ENCODE measurements at places on chromosomes 4 and X.
A peak's percentile ranks its signal among the peaks of the same experiment; 100 is the strongest.

- DNase-seq: no peak
Observed at GRCh38 chr4:157271166-157271869, 50.8 kb downstream of the GRIA2 start.

DNA sequence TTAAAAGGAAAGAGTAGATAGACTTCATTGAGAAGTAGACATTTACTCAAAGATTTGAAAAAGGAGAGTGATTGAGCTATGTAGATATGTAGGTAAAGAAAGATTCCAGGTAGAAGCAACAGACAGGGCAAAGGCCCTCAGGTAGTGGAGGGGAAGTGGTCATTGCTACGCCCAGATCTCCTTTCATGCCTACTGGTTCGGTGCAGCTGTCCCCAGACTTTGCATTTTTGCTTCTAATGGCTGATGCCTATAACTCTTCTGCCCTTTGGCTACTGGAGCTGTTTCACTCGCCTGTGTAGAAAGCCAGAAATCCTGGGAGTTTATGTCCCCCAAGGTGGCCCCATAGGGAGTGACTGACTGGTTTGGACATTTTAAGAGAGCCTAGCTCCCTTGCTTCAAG, 16.9 kb upstream of the ARMCX2 start:
- DNase-seq: no peak

GRCh38 chr4:8225706-8226443, 26.8 kb downstream of the SH3TC1 start:
- no peak for DNase-seq

- no peak for DNase-seq
Observed at GRCh38 chr4:71772592-71772991, 11.3 kb downstream of the GC start.

- no peak for DNase-seq
Observed at GRCh38 chrX:70826715-70827114, 81.8 kb downstream of the TEX11 start.

DNA sequence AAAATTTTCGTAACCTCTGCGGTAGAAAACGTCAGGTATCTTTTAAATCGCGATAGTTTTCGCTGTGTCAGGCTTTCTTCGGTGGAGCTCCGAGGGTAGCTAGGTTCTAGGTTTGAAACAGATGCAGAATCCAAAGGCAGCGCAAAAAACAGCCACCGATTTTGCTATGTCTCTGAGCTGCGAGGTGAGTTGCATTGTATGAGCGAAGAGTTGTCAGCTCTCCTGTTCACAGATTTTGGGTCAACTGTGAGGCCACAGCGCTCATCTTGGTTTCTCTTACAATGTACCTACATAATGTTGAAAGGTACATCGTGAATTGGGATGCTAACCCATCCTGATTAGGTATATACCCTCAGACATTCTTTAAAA, 486 bp downstream of the CLCN3 start:
- DNase-seq: peak; percentile 27

GRCh38 chr4:131509521-131509920, 1639.6 kb upstream of the PCDH10 start:
- DNase-seq: no peak

- no peak for DNase-seq
Observed at GRCh38 chr4:25955705-25956104, 41.7 kb downstream of the SMIM20 start.

GRCh38 chr4:82461710-82462109, 31.3 kb downstream of the ENOPH1 start:
- DNase-seq: no peak

- DNase-seq: no peak
Observed at GRCh38 chr4:81833576-81833975, 361.9 kb upstream of the RASGEF1B start.

DNA sequence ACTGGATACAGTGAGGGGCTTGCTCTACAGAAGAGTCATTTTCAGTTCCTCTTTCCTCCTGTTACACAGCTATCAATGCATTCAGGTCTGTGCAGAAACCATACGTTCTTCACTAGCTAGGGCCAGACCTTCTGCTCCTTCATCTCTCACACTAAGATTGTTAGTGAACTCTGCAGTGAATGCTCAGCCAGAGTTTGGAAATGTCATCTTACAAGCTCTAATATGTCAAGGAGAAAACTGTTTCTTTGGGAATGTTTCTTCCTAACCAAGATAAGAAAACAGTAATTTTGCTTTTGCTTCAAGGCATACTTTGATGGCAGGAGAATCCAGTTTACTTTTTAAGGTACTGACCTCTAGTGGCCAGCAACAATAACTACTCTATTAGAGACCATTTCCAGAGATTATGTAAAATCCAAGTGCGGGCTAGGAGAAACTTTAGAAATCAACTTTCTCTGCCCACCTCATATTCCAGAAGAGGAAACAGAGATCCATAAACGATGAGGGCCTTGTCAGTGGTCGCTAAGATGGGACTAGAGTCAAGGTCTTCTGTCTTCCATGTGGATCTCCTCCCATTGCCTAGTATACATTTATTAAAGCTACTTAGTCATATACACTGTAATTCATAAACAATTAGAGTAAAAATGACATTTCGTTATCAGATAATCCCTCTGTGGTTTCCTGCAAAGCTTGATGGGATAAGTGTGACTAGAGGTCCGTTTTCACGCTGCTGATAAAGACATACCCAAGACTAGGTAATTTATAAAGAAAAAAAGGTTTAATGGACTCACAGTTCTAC, 12.1 kb upstream of the CC2D2A start:
- DNase-seq: no peak

DNA sequence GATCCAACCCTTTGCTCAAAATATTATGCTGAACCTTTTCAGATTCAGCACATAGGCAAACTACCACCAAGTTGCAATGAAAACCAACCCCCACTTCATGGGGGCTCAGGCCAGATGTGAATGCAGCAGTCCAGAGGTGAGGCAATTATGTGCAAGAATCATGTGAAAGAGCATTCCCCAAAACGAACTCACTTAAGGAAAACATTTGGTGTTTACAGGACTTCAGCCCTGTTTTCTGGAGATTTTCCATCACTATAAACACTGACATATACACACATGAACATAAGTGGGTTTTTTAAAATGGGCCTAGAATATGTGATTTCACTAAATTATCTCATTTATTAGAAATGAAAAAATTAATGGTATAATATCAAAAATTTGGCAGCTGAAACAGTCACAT, 31.5 kb downstream of the BMP3 start:
- no peak for DNase-seq

- no peak for DNase-seq
Observed at GRCh38 chr4:89305712-89306437, 1.7 kb downstream of the GPRIN3 start.

DNA sequence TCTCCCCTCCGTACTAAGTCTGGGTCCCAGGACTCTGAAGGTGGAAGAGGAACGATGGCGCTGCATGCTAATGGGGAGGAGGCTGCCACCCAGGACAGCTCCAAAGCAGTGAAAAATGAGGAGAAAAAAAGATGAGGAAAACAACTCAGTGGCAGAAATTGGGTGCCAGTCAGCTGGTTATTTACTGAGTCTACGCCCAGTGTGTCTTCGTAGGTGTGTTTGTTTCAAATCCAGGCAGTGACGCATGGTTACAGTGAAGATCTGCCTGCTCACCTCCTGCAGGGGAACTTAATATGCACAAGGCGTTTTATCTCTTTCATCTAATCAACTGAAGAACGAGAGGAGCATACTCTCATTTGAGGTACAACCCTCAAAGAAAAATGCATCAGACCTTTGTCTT, 70.9 kb upstream of the FBXW7 start:
- DNase-seq: no peak

- no peak for DNase-seq
Observed at GRCh38 chr4:134073711-134074110, 127.9 kb downstream of the PABPC4L start.

DNA sequence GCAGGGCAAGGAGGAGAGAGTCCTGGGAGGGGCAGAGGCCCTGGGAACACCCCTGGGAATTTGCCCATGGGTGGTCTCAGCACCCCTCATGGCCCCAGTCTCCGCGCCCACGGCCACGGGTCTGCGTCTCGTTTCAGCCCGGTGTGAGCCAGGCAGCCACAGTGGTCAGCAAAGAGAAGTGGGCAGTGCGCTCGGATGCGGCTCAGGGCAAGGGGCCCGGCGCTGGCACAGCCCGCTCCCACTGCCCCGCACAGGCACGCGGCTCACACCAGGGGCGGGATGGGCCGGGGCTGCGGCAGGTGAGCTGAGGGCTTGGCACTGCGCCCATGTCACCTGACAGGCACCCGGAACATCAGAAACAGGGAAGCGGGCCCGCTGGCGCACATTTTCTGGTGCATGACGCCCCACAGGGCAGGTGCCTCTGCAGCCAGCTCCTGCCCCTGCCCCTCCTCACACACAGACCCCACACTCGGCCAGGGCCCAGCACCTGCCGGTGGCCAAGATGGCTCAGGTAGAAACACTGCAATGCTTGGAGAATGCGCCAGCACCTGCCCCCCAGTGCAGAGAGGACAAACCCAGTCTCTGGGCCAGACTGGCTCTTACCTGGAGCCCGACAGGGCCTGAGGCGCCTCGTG, 41.9 kb upstream of the MXD4 start:
- no peak for DNase-seq

- DNase-seq: no peak
Observed at GRCh38 chr4:68655764-68656444, 14.5 kb downstream of the UGT2B15 start.

DNA sequence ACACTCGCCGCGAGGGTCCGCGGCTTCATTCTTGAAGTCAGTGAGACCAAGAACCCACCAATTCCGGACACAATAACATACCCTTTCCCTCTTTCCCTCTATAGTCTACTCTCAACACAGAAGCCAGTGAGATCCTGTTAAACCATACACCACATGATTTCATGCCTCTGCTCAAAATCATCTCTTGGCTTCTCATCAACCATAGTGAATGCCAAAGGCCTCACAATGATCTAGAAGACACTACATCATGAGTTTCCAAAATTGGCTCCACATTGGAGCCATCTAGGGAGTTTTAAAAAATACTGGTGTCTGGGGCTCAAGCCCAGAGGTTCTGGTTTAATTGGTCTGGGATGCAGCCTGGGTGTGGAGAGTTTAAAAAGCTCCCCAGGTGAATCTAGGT, 124.5 kb downstream of the EFNB1 start:
- DNase-seq: no peak

DNA sequence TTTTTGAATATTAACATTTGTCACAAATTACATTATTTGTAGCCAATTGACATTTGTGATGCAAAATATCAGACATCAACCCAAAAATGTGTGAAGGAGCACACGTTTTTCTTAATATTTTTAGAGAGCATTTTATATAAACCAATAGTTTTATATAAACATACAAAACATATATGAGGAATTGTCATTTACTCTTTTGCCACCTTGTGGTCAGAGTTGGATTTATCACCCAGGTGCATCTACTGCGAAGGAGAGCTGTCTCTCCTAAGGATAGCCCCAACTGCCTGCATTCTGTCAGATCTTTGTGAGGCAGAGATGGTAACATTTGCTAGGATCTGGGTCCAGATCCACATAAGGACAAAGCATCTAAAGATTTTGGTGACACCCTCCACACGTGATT, 2.5 kb upstream of the USP27X start:
- DNase-seq: no peak

DNA sequence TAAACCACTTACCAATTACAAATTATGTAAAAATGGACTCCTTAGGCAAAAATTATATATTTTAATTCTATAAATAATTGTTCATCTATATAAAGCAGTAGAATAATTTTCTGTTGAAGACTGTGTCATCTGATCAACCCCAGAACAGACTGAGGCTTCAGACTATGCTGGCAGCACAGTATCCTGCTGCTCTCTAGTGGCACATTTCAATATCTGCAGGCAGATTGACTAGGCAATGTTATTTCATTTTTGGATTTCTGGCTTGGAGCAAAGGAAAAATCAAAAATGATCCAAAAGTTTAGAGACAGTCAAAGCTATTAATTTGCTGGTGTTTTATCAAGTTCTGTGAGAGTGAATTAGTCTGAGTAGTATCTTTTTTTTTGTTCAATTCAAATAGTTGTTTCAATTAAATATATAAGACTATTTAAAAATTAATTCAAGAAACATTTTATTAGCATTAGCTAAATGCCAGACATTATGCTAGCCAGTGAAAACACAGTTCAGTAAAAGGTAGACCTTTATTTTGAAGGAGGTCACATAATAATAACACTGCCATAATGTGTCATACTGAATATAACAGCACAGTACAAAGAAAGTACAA, 21.3 kb upstream of the SULT1E1 start:
- DNase-seq: no peak

GRCh38 chr4:2417765-2418649, at the start of gene ZFYVE28:
ZFYVE28 (minus strand) TSS chr4:2418645; CDS start chr4:2418323, 322 bp downstream.
- no peak for DNase-seq

- DNase-seq: no peak
Observed at GRCh38 chr4:47835494-47835893, 2.4 kb downstream of the CORIN start.

GRCh38 chr4:186734251-186734650, 10.6 kb upstream of the FAT1 start:
- no peak for DNase-seq

DNA sequence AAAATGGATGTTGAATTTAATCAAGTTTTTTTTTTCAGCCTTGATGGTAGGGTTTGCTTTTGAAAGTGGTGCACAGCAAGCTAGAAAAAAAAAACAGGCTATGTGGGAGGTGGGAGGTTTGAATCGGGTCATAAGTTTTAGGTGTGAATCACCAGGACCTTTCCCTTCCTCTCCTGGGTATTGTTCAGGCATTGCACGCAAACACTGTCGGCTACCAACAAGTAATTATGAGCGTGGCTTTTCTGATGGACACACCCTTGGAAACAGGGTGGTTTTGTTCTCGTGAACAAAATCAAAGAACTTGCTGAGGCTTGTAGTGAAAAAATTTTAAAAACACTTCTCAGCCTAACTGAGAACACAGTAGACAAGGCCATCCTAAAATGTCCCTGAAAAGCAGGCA, 18.1 kb downstream of the PIR start:
- DNase-seq: no peak

DNA sequence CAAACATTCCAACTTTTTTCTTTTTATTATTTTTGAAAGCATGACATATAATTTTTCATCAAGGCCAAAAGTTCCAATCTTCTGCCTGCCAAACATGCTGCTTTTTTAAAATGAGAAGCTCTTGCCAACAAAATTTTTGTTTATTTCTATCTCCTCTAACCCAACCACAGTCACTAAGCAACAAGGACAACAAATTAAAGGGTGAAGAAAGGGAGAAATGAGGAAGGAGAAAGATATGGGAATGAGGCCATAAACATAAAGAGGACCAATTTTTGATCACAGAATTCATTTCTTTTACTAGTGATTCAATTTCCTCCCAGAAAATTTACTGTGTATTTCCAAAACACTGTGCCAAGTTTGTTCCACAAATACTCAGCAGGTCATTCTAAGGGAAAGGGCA, 537.0 kb upstream of the DIAPH2 start:
- DNase-seq: no peak

DNA sequence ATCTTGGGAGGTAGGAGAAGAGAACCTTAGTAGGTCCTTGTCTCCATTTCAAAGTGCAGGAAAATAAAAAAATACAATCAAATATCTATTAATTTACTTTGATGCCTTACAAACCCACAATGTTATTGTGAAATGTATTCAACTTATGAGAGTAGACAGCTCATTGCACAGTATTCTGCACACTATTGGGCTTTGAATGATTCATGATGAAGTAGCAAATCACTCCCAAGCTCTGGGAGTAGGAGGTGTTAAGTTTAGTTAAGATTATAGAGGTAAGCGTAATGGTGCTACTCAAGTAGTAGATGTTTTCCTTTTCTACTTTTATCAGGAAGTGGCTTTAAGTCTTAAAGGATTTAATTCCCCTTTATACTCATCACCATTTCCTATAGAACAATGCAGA, 32.8 kb upstream of the TMPRSS11A start:
- DNase-seq: no peak

GRCh38 chr4:84660606-84661005, 77.7 kb downstream of the CDS1 start:
- DNase-seq: no peak

- no peak for DNase-seq
Observed at GRCh38 chr4:28835501-28835900, 1884.7 kb upstream of the PCDH7 start.
